Activated naive CD8-positive, alpha-beta T cell treated with anti-CD3 and anti-CD28 coated beads, Interleukin-2, amount 50 U/mL, for 16 hours (primary cell): ENCODE measurements at places on chromosomes 16 and 17.

GRCh38 chr17:4305224-4305623 lies 41.4 kb upstream of the ANKFY1 start:
- DNase-seq: no peak

DNA sequence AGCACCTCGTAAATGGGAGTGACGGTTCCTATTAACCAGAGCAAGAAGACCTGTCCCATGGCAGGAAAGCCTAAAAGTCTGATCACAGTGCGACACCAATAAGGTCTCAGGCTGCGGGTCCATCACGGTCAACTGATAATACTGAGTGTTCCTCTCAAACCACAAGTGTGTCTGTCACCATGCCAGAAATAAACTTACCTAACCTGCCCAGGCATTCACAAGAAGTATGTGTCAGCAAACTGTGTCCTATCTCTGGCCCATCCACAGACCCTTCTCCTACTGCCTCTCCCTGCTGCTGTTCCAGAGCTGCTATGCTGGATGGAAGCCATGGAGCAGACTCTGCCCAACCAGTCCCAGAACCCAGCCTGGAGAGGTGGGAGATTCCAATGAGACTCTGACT lies 73.5 kb downstream of the ZNF423 start:
- no peak for DNase-seq

- DNase-seq: no peak
Observed at GRCh38 chr17:31479062-31479408, 87.6 kb downstream of the RAB11FIP4 start.

DNA sequence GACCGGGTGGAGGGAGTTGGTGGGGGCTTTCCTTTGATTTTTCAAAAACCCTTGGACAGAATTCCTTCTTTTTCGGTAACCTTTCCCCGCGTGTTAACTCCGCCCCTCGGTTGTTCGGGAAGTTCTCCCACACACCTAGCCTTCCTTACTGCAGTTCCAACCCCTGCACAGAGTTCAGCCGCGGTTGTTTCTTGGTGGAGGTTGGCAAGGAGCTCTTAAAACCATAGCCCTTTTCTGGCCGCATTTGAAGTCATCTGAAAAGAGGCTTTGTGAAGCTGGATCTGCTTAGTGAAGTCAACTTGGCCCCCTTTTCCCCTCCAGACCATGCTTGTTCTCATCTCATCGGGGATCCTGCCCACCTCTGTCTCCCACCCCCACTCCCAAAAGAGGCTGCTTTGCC lies 1.8 kb downstream of the CACNG4 start:
- no peak for DNase-seq
